H7 (cell line): ENCODE measurements at places on chromosomes 2 and 18. TPM values are rescaled to one million over a fixed set of nuclear protein-coding genes. Genes with fewer than 3 reads are reported as not detected.

- no peak for DNase-seq
These were observed 465.5 kb downstream of the CDH2 start for GRCh38 chr18:27711382-27711781.

DNA sequence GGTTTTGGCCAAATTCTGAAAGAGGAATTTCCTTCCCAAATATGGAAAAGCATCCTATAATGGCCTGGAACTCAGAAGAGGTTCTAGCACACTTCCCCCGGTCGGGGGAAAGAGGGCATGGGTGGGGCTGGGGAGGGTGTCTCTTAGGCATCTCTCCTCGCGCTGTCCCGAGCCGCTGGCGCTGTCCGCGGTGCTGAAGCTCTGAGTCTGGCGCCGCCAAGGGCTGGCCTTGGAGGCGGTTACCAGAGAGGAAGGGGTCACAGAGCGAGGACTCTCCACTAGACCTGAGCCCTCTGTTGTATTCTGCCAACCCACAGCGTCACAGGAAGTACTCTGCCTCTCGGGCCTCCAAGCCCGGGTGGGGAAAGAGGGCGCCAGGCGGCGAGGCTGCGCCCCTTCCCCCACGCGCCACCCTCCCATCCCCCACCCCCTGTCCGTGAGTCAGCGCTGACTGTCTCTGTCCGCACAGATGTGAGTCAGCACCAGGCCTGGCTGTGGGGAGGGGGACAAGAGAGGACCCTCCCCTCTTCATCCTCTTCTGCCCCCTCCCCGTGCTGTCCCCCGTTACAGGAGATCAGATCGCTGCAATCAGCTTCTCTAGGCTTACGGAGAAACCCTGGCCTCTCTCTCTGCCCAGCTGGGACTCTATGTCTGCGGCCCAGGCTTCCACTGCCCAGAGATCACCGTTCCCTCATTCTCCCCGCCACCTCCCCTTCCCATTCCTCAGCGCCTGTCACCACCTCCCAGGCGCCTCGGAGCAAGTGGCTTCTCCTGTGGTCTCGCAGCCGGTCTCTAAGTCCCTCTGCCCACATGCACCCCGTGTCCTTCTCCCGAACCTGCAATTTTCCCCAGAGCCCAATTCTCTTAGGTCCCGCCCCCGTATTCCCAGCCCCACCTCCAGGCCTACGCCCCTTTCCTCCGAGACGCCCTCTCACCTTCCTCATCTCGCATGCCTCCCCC lies 779 bp downstream of the PTPRN start:
- peak; percentile 94 for DNase-seq

KLHL30 gene
- 0.04 and 0.10 TPM in 2 replicates for total RNA-seq

UGT1A7 gene
- 0.07 TPM in 1 of 2 replicates, not detected in the other for total RNA-seq

CHMP3 gene
- total RNA-seq: 11.2 and 12.6 TPM in 2 replicates

- peak; percentile 13 for DNase-seq
These were observed 127.6 kb upstream of the SPOPL start for GRCh38 chr2:138373993-138374408.

DNA sequence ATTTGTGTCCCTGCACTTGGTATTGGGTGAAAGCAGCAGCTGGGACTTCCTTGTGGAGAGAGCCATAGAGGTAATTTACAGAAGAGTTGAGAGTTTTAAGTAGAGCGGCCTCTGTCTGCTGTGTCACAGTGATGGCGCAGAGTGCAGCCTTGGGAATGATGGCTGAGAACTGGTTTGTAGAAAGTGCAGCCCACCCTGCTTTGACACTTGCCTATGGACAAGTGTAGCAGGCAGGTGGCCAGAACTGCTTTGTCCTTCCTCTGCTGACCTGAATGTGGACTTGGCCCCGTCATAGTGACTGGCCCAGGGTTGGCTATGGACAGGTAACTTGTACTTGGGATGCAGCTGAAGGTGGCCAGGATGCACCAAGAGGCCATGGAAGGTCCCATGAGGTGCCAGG lies 6.4 kb upstream of the ANO7 start:
- DNase-seq: no peak

ABCG5 gene
- not detected in 2 replicates for total RNA-seq
